ENCODE measurements at places on chromosomes 3 and 15.
A peak's percentile ranks its signal among the peaks of the same experiment; 100 is the strongest.

GRCh38 chr3:22933051-22933840 is 269.9 kb upstream of the UBE2E2 start:
- DNase-seq: no peak

GRCh38 chr3:126085276-126085675 is 1.4 kb upstream of the SLC41A3 start:
- DNase-seq: no peak

- DNase-seq: no peak
These were observed 8.2 kb downstream of the DIPK2A start for GRCh38 chr3:143979813-143980212.

GRCh38 chr3:11452885-11453847 is 181.0 kb downstream of the ATG7 start:
- peak; percentile 35 for DNase-seq

GRCh38 chr3:72953325-72953956 is 43.2 kb upstream of the PPP4R2 start:
- no peak for DNase-seq

DNA sequence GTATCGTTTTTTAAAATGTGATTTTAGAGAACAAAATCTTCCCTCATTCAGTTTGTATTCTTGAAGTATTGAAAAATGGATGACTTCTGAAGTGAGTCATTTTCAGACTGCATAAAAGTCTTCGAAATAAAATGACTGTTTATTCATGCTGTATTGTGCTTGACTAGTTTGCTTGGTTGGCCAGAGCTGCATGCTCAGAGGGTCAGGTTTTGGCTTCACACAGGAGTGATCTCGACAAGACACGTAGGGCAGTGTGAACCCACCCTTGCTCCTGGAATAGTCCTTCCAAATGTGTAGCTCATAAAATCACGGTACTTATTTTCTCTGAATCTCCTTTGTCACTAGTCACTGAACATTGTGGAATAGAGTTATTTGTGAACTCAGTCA is 73.3 kb downstream of the FNDC3B start:
- DNase-seq: no peak

- DNase-seq: no peak
These were observed 4.7 kb upstream of the DNASE1L3 start for GRCh38 chr3:58215317-58216025.

GRCh38 chr15:63601026-63601703 is 4.0 kb downstream of the FBXL22 start:
- no peak for DNase-seq

- no peak for DNase-seq
These were observed 570.0 kb upstream of the NR2F2 start for GRCh38 chr15:95760508-95760907.

DNA sequence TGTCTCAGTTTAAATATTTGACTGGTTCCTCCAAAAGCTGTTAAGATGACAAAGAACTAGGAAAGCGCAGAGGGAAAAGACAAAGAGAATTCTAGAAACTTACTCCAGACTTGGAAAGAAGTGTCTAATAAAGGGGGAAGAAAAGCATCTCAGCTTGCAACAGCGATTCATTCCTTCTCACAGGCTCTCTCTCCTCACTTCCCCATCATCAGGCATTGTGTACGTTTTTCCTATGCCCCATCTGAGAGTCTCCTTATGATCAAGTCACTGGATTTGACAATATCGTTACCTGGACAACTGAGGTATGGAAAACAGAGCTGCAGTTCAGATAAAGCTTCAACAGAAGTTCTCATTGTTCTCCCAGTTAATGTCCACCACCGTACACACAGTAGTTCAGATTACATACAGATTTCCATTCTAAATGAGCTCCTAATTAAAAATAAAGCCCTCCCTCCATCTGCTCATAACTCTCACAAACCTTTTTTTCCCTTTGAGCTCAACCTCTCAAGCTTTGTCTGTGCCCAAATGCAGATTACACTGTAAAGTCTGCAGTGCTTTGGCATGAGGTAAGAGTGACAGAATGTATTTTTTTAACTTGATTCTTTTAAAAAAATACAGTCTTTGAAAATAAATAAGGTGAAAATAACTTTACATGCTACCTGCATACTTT is 254.4 kb upstream of the THBS1 start:
- DNase-seq: no peak

DNA sequence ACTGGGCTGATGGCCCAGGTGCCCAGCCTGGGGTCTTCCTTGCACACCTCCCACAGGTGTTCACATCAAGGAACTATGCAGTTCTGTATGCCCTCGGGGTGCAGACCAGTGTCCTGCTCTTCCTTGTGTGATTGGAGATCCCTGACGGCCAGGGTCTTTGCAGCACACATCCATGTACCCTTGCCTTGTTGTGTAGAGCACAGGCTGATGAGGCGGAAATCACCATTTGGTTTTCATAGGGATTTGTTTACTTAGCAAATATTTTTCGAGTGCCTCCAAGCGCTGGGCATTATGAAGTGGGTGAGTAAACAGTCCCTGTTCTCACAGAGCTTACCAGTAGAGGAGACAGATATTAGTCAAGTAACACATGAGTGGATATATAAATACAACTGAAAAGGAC is 209.3 kb upstream of the UMPS start:
- no peak for DNase-seq

- no peak for DNase-seq
These were observed 24.2 kb upstream of the CD96 start for GRCh38 chr3:111517801-111518200.

- no peak for DNase-seq
These were observed 187.8 kb downstream of the RAB11A start for GRCh38 chr15:66057089-66057488.

DNA sequence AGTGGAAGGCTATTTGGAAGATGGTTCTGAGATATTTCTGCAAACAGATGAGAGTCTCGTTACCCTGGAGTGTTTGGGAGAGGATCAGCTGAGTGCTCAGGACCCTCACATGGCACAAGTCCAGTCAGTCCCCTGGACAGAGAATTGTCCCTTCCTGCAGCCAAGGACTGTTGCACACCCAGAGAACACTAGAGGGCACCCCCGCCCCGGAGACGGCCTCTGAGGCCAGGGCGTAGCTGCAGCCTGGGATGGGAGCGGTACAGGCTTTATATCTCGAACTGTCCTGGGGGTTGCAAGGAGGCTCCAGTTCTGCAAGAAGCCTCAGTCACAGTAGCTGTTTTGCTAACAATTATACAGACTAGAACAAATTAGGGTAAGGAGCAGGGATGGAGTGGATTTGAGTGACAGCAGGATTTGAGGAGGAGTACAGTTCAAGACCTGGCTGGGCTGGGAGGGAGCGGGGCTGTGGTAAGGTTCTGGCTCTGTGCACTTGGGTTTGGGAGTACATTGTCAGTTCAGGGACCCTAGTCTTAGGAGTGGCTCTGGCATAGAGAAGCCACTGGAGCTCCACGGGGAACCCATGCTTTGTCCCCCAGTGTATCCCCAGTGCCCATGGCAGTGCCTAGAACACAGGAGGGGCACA is 67.6 kb upstream of the HACD2 start:
- peak; percentile 36 for DNase-seq

GRCh38 chr15:73870700-73871408 is 2.5 kb upstream of the TBC1D21 start:
- no peak for DNase-seq

GRCh38 chr3:12286504-12286903 is 2.4 kb upstream of the PPARG start:
- DNase-seq: no peak

GRCh38 chr3:155102329-155102728 is 22.2 kb downstream of the MME start:
- DNase-seq: peak; percentile 80

DNA sequence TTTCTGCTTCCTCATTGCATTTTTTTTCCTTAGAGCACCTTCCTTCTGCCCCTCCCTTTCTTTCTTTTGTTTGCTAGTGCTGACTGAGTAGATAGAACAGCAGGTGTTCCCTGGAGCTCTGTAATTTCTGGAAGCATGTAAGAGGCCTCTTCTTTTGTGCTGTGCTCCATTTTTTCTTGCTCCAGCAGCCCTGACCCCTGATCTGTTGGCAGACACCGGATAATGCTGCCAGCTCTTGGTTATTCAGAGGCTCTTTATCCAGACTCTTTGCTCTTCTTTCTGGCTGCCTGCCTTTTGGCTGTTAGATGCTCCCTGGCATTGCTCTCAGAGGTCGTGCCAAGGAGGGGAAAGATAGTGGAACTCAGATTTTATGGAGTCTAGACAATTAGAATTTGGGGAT is 104.4 kb upstream of the RBMS3 start:
- no peak for DNase-seq

DNA sequence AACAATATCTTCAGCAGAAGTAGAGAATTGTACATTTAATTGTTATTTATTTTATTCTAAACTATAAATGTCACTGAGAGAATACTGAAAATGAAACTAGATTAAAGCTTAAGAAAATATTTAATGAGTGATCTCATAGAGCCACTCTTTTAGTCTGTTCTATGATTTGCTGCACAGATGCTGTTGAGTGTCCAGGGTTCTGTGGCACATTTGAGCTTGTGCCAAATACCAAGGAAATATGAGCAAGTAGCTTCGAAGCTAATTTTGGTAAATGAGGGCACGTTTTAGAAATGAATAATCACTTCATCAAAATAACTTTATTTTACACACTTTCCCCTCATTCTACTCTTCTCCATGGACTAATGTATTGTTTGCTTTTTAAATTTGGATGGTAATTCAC is 53.6 kb upstream of the THRB start:
- no peak for DNase-seq

DNA sequence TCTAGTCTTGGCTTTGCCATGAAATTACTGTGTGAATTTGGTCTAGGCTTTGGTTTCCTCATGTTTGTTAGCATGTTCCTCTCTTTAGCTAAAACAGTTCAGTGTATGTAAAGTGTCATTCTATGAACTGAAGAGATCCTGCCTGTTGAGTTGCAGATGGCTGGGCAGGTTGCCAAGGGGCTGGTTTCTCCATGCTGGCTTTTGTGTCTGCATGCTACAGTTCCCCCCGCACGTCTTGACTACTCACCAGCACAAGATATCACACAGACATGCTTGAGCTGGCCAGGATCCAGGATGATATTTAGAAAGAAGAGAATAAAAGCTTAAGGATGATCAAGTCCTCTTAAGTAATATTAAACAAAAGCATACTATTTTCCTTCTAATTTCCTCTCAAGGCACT is 90.2 kb downstream of the CERS3 start:
- DNase-seq: no peak

- DNase-seq: no peak
These were observed 562 bp downstream of the CGGBP1 start for GRCh38 chr3:88058306-88058580.

- no peak for DNase-seq
These were observed 267.0 kb upstream of the CFAP20DC start for GRCh38 chr3:59316688-59317275.

DNA sequence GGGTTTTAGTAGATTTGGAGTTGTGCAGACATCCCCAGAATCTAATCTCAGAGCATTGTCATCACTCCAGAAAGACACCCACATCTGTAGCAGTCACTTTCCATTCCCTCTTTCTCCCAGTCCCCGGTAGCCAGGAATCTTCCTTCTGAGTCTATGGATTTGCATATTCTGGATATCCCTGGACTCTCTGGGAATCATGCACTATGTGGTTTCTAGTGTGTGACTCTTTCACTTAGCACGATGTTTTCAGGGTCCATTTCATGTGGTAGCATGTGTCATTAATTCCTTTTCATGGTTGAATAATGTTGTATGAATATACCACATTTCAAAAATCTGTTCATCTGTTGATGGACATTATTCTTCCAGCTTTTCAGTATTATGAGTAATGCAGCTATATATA is 29.3 kb downstream of the FBLN2 start:
- no peak for DNase-seq

DNA sequence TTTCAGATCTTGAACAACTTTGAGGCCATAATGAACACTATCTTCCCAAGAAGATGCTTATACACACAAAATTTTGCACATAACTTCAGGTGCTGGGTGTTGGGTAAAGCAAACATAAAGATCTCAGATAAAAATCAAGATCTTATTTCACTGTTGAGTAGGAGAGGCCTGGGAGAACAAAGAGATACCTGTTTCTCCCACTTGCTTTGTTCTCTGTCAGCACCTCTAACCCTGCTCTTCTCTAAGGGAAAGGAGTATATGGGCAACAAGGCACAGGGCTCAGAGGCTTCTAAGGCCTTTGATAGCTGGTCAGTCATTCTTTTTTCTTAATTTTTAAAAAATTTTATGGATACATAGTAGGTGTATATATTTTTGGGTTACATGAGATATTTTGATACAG is 3.6 kb upstream of the GK5 start:
- DNase-seq: no peak

DNA sequence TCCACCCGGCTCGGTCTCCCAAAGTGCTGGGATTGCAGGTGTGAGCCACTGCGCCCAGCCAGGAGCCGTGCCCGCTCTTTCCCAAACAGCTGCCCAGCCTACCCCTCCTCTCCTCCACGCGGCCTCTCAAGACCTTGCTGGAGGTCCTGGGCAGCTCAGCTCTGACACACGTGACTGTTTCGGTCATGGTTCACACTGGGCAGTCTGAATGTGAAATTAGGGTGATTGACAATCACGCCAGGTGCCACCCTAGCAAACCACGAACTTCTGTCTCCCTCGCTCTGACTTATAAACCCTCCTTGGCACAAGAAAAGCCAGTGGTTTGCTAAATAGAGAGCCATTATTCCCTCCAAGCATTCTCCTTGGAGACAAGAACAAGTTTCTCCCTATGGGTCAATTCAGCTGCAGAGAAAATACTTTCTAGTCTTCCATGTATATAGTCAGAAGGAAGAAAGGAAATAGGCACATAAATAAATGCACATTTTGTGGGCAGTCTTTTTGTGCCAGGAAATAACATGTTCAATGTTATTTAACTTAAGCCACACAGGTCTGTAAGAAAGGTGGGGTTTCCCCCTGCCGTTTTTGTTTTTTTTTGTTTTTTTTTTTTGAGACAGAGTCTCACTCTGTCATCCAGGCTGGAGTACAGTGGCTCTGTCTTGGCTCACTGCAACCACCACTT is 121.9 kb upstream of the MEF2A start:
- no peak for DNase-seq

DNA sequence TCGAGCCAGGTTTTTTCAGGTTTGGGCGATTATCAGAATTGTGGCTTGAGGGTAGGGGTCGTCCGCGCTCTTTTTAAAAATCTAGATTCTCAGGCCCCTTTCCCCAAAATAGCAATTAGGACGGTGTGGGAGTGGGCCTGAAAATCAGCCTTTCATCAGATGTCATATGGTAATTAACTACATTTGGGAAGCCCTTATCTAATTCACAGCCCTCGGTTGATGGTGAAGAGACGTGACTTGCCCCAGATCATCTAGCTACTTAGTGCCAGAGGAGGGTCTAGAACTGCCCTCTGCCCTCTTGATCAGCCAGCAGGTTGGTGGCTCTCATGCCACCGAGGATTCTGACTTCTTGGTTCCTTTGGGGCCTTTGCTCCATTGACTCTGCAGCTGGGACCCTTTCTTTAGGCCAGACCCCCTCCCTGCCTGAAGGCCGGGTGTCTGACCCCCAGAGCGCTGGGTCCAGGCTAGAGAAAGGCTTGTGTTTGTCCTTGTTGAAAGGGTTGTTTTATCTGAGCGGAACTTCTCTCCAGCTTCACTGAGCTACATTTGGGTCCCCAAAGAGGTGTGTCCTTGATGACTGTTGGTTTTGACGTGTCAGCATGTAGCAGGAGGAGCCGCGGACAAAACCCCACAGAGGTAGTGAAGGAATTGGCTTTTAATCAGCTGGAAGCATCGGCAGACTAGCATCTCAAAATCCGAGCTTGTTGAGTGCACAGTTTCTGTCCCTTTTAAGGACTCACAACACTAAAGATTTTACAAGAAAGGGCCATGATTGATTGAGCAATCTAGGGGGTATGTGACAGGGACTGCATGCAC is 857 bp downstream of the AEN start:
- no peak for DNase-seq

- no peak for DNase-seq
These were observed 326.7 kb upstream of the TBL1XR1 start for GRCh38 chr3:177523872-177524438.

GRCh38 chr3:73521734-73522336 is 102.9 kb downstream of the PDZRN3 start:
- DNase-seq: no peak

Data from HS-5 (cell line).